ENCODE measurements at places on chromosomes 1 and 21. TPM values are rescaled to one million over a fixed set of nuclear protein-coding genes. Genes with fewer than 3 reads are reported as not detected.

DNA sequence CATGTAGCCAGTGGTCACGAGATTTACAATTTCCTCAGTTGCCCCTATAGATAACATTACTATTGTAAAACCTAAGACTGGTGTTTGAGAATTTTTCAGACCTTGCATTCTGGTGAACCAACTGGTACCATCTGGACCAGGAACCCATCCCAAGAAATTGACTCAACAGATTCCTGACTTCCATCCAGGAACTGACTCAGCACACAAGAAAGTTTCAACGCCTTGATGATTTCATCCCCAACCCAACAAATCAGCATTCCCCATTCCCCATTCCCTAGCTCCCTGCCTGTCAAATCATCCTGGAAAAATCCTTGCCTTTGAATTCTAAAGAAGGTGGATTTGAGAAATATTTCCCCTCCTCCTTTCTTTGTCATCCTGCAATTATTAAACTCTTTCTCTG lies 529.8 kb upstream of the PRMT6 start:
- DNase-seq = no peak

DNA sequence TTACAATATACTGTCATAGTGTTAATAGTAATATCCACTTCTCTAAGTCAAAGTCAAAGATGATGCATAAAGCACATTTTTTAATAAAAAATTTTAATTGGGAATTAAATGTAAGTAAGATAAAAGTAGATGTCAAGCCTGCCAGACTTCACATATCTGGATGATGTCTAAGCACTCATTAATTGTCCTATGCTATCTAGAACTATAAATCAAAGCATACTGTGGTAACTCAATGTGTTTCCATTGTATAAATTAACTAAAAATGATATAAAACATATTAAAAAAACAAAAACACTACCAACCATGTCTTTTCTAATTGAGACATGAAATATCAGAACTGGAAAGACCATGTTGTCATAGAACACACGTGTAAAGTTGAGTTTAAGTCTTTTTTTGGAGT lies 51.2 kb downstream of the ZZZ3 start:
- no peak for DNase-seq

- peak; percentile 52 for DNase-seq
Measured at GRCh38 chr1:155859881-155860871, 809 bp downstream of the SYT11 start.

- no peak for DNase-seq
Measured at GRCh38 chr1:229286099-229286766, 15.3 kb downstream of the RAB4A start.

- DNase-seq = no peak
Measured at GRCh38 chr21:26560612-26561011, 12.5 kb downstream of the CYYR1 start.

- no peak for DNase-seq
Measured at GRCh38 chr1:112557385-112557784, 48.6 kb downstream of the WNT2B start.

DNA sequence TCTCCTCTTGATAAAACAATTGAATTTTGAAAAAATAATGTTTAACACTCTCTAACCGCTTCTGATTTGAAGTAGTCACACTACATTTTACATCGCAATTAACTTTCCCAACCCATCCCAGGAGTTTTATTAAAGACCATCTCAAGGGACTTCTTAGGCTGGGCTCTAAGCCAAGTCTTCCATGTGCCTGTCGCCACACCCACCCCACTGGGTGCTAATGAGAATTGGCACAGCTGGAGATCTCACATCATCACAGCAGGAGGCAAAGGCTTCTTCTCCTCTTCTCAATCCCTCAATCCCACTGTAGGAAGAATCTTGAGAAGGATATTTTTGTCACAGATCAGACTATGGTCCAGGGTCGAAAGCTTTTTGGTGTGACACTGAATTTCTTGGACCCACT lies 328.9 kb downstream of the NUF2 start:
- no peak for DNase-seq

DNA sequence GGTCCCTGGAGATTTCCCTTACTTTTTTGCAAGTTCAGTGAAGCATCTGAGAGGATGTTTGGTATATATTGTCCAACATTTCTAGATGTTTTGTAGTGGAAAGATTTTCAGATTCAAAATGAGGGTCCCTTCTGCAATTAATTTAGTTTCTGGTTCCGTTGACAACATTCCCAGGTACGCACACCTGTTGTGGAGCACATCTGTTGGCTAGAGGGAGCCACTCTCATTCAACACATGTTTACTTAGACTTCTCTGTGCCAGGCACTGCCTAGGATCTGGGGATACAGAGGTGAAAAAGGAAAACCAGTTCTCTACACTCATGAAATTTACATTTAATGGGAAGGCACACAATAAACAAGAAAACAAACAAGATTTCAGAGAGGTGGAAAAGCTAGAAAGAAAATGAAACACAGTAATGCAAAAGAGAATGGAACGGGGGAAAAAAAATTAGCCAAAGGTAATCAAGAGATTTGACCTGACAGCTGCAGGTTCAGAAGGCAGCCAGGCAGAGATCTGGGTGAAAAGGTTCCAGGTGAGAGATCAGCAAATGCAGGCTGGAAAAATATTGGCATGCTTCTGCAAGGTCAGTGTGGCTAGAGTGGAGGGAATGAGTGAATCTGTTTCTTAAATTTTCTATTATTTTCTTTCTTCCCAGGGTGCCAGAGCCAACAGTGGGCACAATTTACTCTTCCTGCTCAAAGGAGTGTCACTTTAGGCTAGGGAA lies 48.4 kb upstream of the KAZN start:
- no peak for DNase-seq

GRCh38 chr1:98697781-98698180 lies 36.3 kb downstream of the SNX7 start:
- DNase-seq = no peak

GRCh38 chr1:88730132-88730675 lies 46.1 kb downstream of the PKN2 start:
- no peak for DNase-seq

- no peak for DNase-seq
Measured at GRCh38 chr1:56934430-56935060, 31.3 kb downstream of the C8B start.

DNA sequence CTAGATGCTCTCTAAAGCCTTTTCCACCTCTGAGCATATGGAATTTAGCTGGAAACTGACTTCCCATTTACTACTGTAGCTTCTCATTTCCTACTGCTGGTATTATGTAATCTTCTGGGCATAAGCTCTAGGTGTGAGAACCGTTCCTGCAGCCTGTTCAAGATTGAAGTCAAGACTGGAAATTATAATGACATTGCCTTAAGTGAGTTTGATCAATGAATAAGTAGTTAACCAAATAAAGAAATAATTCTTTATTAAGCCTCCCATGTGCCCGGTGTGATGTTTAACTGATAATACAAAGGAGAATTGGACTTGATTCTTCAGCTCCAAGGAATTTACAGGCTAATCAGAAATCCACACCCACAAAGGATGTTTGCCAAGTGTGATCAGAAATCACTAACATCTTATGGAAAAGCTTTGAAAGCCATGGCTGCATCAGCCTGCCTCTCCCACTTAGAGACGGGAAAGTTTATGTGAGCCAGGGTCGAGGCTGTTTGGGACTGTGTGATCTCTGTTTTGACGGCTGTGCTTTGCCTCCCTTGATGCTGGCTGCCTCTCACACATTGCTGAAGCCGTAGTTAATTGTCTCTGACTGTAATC lies 36.4 kb upstream of the PRELP start:
- DNase-seq = no peak

- no peak for DNase-seq
Measured at GRCh38 chr1:199173356-199173755, 534.5 kb downstream of the PTPRC start.

DNA sequence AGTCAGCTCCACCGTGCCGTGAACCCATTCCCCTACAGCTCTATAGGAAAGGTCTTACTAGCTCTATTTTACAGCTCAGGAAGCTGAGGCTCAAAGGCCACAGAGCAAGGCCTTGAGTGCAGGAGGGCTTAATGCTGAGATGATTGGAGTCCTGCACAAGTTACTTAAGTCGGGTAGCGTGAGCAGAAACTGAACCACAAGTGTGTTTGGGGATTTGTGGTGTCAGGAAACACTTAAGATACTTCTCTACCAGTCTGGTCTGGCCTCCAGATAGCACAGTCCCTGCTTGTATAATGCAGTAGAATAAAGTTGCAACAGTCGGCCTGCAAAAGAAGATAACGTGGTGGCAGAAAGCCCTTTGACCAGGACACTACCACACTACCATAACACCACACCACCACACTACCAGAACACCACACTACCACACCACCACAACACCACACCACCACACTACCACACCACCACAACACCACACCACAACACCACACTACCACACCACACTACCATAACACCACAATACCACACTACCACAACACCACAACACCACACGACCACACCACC lies 118.1 kb downstream of the SPSB1 start:
- DNase-seq = no peak

DNA sequence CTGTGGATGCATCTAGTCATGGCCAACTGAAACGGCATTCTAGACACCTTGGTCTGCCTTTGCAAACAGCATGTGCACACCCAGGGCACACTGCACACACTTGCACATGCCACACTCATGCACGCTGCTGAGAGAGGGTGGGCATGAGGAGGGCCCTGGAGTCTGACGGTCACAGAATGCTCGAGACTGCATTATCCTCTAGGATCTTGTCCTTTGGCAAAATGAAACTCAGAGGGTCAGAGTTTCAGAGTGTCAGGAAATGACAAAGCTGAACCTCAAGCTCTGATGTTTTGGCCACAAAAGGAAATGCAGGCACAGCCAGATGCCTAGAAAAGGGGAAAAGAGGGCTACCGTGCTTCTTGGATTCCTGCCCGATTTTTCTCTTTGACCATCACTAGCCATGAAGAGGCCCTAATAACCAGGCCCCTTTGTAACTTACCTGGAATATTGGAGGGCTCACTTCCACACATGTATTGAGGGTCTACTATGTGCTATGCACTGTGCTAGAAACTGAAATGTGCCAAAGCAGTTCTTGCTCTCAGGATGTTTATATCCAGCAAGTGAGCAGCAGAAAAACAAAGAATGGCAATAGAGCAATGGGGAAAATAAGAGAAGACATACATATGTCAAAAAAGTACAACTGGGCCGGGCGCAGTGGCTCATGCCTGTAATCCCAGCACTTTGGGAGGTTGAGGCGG lies 65.4 kb downstream of the TOMM20 start:
- no peak for DNase-seq

GRCh38 chr1:36177589-36178431 lies 21.9 kb downstream of the MAP7D1 start:
- DNase-seq = no peak

GRCh38 chr1:80973101-80973500 lies 827.6 kb upstream of the ADGRL2 start:
- DNase-seq = no peak

- no peak for DNase-seq
Measured at GRCh38 chr1:170670802-170671628, 7.1 kb downstream of the PRRX1 start.

DNA sequence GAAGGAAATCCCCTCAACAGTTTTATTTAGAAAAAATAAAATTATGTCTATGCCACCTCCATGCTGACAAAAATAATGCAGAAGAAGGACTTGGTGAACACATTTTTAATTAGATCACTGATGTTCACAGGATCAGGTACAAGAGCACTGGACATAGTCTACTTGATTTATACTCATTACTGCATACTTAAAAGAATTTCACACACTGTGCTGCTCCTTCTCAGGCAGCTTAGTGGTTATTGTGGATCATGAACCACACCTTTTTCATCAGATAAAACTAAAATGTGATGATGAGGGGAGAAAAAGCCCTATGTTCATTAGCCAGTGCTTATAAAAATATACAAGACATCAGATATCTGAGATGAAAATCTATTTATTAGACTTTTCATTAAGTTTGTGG lies 103.3 kb upstream of the DPH5 start:
- no peak for DNase-seq

GRCh38 chr1:116808848-116809508 lies 54.7 kb downstream of the CD2 start:
- DNase-seq = no peak

DNA sequence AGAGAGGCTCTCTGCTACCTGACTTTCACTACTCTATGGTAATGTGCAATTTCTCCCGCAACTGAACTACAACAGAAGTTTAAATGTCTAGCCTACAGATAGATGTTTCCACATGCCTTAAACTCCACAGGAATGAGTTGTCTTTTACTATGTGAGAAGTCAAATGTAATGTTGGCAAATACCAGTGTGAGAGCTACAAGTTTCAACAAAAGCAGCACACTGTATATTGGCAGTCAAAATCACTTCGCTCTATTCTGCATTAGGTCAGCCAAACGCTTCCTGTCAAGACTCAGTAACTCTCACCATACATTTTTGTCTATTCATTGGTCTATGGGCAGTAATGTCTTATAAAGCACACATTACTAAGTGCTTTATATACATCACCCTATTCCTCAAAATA lies 41.9 kb downstream of the LUZP1 start:
- no peak for DNase-seq

DNA sequence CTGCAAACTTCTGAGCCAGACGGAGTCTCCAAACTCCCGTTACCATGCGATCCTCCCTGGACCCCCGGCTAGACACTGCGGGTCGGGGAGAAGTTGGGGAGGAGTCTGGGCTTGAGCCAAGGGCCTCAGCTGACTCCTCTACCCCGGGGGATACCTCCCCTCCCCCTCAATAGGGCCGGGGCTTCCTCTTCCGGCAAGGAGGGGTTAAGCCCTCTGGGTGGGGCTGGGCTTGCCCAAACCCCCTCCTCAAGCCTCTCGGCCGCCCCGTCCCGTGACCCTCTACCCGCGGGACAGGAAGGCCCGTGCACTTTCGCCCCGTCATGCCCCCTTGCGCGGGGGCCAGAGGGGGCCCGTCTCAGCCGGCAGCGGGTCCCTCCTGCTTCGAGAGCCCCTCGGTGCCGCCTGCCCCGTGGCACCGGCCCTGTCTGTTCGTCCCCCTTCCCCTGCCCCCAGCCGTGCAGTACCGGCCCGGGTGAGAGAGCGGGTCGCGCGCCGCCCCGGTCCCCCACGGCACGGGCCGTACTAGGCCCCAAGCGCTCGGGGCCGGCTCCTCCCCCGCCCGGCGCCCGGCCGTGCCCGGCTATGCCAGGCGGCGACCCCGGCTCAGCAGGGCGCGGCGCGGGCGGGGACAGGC lies 652 bp downstream of the ARL8A start:
- DNase-seq = peak; percentile 63

GRCh38 chr1:202029171-202029665 lies 18.8 kb downstream of the ELF3 start:
- no peak for DNase-seq

GRCh38 chr1:218272366-218272765 lies 12.7 kb upstream of the RRP15 start:
- DNase-seq = no peak

The ADGRL4 gene
- 2.7 TPM for total RNA-seq

The IL19 gene
- total RNA-seq = not detected

The BSND gene
- not detected for total RNA-seq

The CASP9 gene
- 8.7 TPM for total RNA-seq

The ANKRD34A gene
- 0.65 TPM for total RNA-seq

The OLIG2 gene
- total RNA-seq = not detected

The CSF3R gene
- total RNA-seq = 4.3 TPM

The PTPN7 gene
- total RNA-seq = 0.86 TPM

The MARK1 gene
- total RNA-seq = 0.38 TPM

The MACF1 gene
- total RNA-seq = 89.9 TPM

The FNBP1L gene
- 9.2 TPM for total RNA-seq

The CELA2B gene
- 0.83 TPM for total RNA-seq

The ANXA9 gene
- 9.3 TPM for total RNA-seq

The TRIM67 gene
- 0.03 TPM for total RNA-seq

The DIPK1A gene
- total RNA-seq = 10.7 TPM

The TRIM45 gene
- total RNA-seq = 0.73 TPM
